Activated naive CD4-positive, alpha-beta T cell treated with anti-CD3 and anti-CD28 coated beads, Interleukin-2, amount 50 U/mL, for 72 hours (primary cell): ENCODE measurements at places on chromosomes 2 and 18.

- DNase-seq: no peak
These were observed 188.1 kb downstream of the CAMKMT start for GRCh38 chr2:44549856-44550255.

DNA sequence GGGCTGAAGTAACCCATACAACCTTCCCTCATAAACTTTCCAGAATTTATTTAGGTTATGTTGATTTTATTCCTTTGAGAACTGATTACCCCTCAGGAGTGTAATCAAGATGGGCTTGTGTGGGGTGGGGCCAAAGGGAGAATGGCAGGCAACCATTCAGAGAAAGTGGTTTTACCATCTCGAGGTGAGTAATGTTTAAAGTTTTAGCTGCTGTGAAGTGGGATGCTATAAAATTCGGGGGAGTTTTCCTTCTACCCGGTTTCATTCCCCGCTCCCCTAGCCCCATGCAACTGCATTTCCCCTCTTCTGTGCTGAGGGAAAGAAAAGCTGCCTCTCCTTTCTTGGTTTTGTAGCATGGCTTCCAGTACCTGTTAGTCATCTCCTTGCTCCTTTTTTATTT, 34.7 kb downstream of the MAP4K4 start:
- no peak for DNase-seq

GRCh38 chr2:158134655-158135054, 33.0 kb downstream of the UPP2 start:
- no peak for DNase-seq

- no peak for DNase-seq
These were observed 115.9 kb downstream of the UPP2 start for GRCh38 chr2:158217593-158217992.

- DNase-seq: no peak
These were observed 16.0 kb downstream of the BCL2 start for GRCh38 chr18:63303547-63303946.

GRCh38 chr2:181814057-181814491, 77.5 kb upstream of the ITPRID2 start:
- no peak for DNase-seq

GRCh38 chr18:8329186-8329771, 280.0 kb upstream of the RAB12 start:
- DNase-seq: no peak

GRCh38 chr18:40197711-40198110, 1757.3 kb upstream of the PIK3C3 start:
- no peak for DNase-seq

DNA sequence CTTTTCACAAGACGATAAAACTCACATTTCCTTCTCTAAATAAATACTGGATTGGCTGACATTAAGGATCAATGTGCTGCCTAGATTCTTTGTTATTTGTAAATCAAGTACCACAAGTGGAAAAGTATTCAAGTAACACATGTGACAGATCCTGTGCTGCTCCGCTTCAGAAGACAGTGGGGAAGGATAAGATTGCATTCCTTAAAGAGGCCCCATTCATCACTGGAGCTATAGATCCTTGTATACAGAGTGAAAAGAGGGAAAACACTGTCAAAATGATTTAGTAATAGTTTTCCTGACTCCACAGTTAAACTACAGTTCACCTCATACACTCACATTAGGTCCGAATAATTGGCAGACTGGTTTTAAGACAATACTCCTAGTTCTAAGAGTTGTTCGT, 108.0 kb upstream of the CSRNP3 start:
- no peak for DNase-seq

GRCh38 chr2:2021995-2022394, 277.7 kb upstream of the PXDN start:
- DNase-seq: no peak

DNA sequence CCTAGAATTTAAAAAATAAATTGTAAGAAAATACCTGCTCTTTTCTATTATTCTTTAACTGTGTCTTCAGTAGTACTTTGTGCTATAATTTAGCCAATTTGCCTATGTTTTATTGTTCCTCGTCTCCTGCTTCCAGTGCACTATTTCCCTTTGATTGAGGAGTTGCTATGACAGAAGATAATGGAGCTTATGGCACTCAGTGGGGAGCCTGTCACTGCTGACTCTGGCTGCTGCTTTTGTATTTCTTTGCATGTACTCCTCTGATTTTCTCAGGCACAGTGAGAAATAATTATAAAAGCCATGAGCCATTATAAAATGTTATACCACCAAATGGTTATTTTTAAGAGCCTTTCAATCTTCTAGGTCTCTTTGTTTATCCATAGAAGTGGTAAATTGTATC, 1310.8 kb upstream of the SLC39A10 start:
- DNase-seq: no peak

DNA sequence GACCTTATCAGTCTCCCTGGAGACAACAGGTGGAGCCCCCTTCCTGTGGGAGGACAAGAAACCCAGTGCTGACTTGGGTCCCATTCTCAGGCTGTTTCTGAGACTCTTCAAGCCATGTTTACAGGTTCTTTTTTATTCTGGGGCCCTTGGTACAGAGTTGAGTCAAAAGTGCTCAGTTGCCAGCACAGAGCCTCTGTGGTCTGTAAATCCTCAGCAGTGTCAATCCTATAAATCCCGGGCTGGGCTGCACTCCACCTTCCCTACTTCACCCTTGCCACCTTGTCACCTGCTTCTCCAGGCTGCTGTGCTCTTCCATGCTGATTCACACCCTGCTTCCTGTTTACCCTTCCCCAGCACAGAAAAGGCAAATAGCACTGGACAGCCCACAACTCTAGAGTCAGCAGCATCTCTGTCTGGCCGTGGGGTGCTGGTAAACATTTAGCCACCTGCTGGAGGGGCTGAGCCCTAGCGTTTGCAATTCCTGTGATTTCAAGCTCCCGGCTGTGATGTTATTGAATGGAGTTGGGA, 74.7 kb downstream of the TNFRSF11A start:
- no peak for DNase-seq

DNA sequence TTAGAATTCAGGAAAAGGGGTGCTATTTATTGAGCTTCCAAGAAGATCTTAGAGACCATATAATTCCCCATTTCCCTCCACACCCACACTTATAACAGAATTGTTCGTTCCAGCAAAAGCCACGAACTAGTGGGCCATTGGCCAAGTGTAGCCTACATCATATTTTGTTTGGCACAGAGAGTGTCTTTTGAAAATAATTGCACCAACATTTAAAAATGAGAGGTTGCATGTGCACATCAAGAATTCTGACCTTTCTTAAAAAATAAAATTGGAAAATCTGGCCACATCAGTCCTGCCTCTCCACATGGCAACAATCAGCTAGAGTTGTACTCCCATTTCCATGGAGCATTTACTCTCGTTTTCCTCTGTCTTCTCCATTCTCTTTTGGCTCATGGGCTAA, 655.5 kb upstream of the FANCL start:
- DNase-seq: no peak

GRCh38 chr2:204576362-204576979, 31.2 kb downstream of the PARD3B start:
- DNase-seq: peak; percentile 5

DNA sequence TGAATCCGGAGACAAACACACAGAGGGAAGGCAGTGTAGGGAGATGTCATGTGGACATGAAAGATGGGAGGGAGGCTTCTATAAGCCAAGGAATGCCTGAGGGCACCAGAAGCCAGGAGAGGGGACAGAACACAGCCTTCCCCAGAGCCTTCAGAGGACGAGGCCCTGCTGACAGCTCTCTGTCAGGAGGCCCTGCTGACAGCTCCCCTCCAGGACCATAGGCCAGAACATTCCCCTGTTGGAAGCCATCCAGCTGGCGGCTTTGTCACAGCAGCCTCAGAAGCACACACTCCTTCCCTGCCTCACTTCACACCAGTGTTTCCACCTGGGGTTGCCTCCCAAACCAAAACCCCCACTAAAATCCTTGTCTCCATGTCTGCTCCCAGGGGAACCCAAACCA, 171.3 kb upstream of the ID2 start:
- DNase-seq: no peak

- DNase-seq: no peak
These were observed 46.3 kb downstream of the ZCCHC2 start for GRCh38 chr18:62569081-62569655.

DNA sequence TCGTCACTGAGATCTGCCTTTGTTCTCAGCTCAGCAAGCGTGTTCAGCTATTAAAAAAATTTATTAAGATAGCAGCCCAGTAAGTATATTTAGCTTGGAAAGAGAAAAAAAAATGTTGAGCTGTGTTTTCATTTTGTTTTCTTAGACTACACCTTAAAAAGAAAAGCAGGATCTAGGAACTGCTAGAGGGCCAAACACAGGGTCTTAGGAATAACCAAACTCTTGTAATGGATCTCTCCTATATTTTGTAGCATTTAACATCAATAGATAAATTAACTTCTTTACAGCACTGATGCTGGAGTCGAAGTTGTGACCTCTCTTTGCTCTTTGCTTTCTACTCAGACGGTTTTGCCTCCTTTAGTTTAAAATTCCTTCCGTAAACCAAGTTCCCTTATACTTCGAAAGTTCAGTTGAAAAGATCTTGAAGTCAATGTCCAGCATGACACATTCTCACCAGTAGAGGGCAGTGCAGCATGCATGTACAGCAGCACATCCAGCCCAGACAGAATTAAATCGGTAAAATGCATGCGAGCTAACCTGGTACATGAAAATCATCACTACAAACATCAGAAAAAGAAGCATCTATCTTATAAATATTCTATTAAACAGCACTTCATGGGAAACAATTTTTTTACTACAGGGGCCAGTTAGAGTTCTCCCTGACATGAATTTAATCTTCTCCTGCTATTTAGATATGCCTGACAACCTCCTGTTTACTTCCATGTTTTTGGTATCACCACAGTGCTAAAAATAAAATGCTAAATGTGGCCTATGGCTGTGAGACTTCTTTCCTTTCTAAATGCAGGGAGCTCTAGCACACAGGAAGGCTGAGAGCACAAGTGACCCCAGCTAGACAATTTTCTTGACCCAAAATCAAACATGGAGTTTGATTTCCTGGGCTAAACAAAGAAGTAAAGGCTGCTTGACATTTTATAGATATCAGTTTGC, 48.2 kb upstream of the MAP3K20 start:
- peak; percentile 80 for DNase-seq

DNA sequence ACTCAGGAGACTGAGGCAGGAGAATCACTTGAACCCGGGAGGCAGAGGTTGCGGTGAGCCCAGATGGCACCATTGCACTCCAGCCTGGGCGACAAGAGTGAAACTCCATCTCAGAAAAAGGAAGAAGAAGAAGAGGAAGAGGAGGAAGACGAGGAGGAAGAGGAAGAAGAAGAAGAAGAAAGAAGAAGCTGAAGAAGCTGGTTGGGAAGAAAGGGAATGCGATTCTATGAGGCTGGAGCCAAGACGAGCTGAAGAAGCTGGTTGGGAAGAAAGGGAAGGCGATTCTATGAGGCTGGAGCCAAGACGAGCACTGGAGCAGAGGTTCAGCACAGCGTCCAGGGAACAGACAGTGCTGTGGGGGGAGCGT, 30.3 kb upstream of the TAF1B start:
- DNase-seq: no peak

GRCh38 chr18:52596748-52597435, 256.9 kb downstream of the DCC start:
- DNase-seq: no peak

- no peak for DNase-seq
These were observed 1.8 kb downstream of the UPP2 start for GRCh38 chr2:158103411-158104012.

GRCh38 chr2:142130111-142131009, 456 bp downstream of the LRP1B start:
- DNase-seq: no peak
